Adrenal gland (tissue), 19 donors: ENCODE measurements at places on chromosomes 4 and X. TPM values are rescaled to one million over a fixed set of nuclear protein-coding genes. Genes with fewer than 3 reads are reported as not detected.

DCK gene
- 2.5 TPM for polyA plus RNA-seq

PCDH10 gene
- polyA plus RNA-seq: 1.7 TPM

RS1 gene
- not detected for polyA plus RNA-seq

TMPRSS11B gene
- 0.24 TPM for polyA plus RNA-seq
